NCI-H1105 treated with DMSO at 0.1 percent for 48 hours (cell line): ENCODE measurements at places on chromosomes 16 and 17.

- DNase-seq, result no peak
These were observed 13.5 kb upstream of the ZNF689 start for GRCh38 chr16:30623536-30624283.

- DNase-seq, result no peak
These were observed 4.8 kb upstream of the MT2A start for GRCh38 chr16:56603589-56603988.

DNA sequence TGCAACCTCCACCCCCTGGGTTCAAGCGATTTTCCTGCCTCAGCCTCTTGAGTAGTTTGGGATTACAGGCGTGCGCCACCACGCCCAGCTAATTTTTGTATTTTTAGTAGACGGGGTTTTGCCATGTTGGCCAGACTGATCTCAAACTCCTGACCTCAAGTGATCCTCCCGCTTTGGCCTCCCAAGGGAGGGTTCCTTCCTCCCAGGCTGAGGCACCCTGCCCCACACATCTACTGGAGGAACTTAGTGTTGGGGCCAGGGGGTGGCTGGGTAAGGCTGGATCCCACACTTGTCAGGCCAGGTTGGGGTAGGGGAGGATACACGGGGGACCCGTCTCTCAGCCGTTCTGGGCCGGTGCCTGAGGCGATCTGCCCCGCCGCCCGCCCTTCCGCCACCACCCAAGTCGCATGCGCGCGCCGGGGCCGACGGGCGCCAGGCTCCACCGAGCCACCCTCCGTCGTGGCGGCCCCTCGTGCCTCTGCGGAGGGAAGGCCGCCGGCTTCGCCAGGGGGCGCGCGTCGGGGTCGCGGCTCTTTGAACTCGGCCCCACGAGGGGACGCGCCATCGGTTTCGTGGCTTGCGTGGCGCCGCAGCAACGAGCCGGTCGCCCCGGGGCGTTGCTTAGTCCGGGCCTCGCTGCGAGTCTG is 15.9 kb downstream of the GRB7 start:
- peak; percentile 58 for DNase-seq

DNA sequence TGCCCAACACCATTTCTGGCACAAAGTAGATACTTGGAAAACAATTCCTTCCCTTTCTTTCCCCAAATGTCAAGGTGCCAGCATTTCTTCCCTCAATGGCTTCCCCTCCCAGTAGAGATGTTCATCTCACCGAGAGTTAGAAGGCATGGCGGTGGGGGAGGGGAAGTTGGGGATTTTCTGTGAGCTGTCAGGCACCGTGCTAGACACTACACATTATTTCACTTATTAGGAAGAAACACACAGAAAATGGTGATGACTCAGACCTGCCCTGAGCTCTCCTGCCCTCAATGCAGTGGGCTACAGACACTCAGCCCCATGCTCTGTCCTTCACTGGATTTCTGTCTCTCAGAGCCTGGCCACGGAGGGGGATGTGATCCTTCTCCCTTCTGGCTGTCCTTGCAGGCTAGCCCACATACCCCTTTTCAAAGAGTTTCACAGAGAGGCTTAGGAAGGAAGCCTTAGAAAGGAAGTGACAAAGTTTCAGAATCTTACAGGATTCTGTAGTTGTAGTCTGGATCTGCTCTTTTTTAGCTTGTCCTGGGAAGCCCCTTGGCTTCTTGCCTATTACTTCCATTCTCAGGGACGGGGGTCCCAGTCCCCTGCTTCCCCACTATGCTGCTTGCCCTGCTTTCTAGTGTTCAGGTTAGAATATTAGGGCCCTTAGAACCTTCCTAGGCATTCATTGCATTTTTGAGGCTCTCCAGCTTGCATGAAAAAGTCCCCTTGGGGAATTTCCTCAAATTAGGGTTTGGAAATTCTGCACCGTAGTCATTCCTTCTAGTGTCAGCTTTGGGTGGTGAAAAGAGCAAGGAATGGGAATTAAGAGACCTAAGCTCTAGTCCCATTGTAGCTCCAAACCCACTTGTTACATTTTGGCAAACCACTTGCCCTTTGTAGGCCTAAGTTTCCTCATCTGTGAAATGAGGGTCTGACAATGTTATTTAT is 12.2 kb upstream of the CCL5 start:
- no peak for DNase-seq

DNA sequence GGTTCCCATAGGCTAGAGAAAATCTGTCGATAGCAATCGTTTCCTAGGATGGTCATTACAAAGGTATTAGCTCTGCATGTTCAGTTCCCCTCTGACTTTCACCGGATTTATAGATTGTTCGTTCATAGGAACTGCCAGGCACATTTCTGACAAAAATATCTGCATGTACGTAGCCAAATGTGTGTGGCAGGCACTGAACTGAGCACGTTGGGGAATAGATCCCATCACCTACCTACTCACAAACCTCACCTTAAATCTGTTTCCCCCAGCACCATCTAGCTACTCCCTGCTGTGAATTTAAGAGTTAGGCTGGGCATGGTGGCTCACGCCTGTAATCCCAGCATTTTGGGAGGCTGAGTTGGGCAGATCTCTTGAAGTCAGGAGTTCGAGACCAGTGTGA is 64.5 kb upstream of the TANC2 start:
- DNase-seq, result no peak

- DNase-seq, result no peak
These were observed 9.5 kb upstream of the AMZ2 start for GRCh38 chr17:68238164-68238870.

DNA sequence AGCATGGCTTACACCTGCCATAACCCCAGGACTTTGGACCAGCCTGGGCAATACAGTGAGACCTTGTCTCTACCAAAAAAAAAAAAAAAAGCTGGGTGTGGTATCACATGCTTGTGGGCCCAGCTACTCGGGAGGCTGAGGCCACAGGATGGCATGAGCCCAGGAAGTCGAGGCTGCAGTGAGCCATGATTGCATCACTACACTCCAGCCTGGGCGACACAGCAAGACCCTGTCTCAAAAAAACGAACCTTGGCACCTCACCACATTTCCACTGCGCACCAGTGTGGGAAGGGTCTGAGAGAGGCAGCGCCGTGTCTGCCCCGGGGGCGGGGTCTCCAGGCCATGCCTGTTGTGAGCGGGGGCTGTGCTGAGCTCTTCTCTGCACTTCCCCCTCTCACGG is 6.3 kb downstream of the ACSF3 start:
- no peak for DNase-seq

DNA sequence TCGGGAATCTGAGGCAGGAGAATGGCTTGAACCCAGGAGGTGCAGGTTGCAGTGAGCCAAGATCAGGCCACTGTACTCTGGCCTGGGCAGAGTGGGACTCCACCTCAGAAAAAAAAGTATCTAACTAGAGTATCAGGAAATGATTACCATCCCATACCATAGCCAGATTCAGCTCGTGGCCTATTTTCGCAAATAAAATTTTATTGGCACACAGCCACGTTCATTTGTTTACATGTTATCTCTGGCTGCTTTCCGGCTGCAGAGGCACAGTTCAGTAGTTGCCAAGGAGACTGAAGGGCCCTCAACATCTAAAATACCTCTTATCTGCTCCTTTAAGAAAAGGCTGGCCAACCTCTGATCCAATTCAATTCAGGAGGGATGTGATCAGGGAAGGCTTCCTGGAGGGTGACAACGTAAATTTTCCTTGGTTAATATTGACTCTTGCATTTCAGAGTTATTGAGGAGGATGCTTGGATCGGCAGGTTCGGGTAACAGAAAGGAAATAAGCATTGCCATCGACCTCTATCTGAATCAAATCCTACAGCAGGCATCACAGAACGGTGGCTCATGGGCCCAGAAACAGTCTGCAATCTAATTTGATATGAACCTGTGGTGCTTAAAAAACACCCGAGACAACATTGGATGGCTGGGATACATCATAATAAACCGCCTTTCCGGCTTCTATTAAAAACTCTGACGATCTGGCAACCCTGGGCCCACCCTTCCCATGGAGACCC is 73.8 kb downstream of the XYLT1 start:
- DNase-seq, result peak; percentile 93

DNA sequence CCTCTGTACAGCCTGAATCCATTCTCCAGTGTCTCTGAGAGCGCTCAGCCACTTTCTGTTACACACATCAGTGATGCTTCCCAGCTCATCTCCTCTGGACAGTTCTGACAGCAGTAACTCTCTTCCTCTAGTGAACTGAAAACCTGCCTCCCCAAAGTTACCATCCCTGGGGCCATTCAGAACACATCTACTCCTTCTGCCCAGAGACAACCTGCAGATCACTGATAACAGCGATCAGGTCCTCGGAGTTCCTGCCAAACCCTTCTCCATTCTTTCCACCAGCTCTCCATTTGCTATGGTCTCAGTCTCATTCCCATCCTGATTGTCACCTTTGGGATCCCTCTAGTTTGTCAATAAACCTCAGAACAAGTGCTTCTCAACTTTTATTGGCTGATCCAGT is 7.3 kb downstream of the ZZEF1 start:
- no peak for DNase-seq

GRCh38 chr17:35627417-35627816 is 40.3 kb downstream of the AP2B1 start:
- no peak for DNase-seq

DNA sequence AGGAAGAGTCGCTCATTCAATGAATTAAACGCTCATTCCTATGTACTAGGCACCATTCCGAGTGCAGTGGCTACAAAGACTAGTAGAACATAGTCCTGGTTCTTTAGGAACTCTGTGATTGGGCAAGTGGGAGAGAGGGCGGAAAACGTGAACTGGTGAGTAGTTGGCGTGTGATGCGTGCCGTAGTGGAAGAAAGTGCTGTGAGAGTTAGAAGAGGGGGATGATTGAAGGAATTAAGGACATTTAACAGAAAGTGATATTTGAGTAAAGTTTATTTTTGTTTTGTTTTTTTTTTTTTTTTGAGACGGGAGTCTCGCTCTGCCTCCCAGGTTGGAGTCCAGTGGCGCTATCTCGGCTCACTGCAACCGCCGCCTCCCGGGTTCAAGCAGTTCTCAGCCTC is 7.9 kb upstream of the SLFN14 start:
- DNase-seq, result no peak

DNA sequence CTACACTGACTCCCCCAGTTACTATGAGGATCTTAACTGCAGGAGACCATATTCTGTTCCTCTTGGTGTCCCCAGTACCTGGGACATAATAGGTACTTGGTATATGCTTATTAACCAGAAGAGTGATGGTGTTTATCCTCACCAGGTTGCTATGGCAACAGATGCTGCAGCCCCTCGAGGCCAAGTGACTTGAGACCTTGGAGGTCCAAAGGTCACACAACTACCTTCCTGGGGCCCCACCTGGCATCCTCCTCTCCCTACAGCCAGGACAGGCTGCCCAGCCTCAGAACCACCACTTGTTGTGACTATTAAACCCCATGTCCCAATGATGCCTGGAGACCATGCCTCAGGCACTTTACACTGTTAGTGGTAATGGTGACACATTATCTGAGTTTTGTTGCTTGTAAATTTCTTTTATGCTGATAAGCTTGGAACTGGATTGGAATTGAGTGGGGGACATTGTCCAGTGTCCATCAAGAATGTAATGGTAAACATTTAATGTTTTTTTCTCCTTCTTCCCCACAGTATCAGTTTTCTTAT is 189.4 kb downstream of the CCDC182 start:
- DNase-seq, result no peak

DNA sequence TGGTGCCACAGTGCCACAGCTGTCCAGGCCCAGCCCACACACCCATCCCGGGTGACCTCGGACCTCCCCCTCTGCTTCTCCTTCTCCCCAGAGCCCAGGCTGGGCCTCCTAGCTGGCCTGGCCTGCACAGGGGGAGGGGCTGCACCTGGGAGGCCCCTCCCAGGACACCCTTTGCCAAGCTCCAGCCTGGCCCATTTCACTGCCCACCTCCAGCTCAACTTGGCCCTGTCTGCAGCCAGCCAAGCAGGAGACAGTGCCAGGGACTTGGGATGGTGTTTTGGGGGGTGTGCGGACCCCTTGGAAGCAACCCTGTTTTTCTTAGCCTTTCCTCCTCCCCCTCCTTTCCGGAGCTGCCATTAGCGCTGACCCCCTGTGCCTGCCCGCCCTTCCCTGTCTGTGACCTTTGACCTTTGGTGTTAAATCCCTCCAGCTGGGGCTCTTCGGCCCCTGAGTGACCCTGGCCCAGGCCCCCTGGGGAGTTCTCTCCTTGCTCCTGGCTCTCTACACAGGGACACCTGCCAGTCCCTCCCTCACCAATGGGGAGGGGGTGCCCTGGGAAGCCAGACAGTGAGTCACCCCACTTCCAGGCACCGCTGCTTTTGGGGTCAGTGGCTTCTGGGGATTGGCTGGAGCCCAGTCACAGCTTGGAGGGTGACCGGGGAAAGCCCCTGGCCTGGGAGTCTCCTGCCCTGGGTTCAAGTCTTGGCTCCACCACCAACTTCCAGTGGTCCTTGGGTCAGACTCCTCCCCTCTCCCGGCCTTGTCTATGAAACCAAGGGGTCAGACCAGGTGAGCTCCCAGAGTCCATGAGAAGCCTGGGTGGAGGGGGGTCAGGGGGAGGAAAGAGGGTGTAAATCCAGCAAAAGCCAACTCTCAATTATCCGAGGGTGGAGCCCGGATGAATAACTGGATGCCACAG is 1.9 kb downstream of the GLIS2 start:
- DNase-seq, result no peak

DNA sequence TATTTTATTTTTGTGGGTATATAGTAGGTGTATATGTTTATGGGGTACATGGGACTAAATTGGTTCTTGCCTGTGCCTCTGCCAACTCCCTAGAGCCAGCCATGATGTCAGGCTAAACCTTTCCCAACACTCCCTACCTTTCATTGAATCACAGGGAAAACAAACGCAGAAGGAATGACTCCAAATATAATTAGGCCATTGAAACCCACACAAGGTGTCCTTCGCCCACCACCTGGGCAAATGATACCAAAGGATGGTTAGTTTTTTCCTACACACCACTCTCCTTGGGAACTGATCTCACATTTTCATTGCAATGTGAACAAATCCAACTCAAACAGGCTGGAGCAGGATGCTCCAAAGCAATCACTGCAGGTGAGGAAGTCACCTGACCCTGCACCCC is 27.5 kb downstream of the WSB1 start:
- no peak for DNase-seq

- DNase-seq, result no peak
These were observed 18.9 kb upstream of the TBX21 start for GRCh38 chr17:47713980-47714700.

DNA sequence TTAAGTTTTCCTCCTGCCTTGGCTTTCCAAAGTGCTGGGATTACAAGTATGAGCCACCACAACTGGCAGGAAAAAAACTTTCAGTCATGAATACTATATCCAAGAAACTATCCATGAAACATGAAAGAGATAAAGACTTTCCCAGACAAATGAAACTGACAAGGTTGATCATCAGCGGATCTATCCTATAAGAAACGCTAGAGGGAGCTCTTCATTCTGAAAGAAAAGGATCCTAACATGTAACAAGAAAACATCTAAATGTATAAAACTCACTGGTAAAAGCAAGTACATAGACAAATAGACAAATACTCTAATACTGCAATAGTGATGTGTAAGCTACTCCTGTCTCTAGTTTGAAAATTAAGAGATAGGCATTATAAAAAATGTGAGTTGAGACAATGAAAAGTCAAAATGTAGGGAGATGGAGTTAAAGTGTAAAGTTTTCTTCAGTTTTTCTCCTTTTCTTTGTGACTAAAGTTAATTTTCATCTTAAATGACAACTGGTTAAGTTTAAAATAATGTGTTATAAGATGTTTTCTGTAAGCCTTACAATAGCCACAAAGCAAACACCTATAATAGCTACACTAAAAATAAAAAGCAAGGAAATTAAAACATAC is 79.6 kb upstream of the TEKT1 start:
- peak; percentile 63 for DNase-seq

GRCh38 chr17:72614871-72615626 is 477.4 kb downstream of the SLC39A11 start:
- no peak for DNase-seq
